ENCODE measurements at places on chromosomes 7 and 10.

GRCh38 chr10:74967911-74968666 is 141.7 kb downstream of the KAT6B start:
- peak; percentile 18 for DNase-seq

- no peak for DNase-seq
Measured at GRCh38 chr7:11760372-11760771, 71.6 kb downstream of the THSD7A start.

- no peak for DNase-seq
Measured at GRCh38 chr7:74372511-74373111, 81.1 kb upstream of the GTF2IRD1 start.

GRCh38 chr10:35216303-35216905 is 89.8 kb downstream of the CREM start:
- no peak for DNase-seq

DNA sequence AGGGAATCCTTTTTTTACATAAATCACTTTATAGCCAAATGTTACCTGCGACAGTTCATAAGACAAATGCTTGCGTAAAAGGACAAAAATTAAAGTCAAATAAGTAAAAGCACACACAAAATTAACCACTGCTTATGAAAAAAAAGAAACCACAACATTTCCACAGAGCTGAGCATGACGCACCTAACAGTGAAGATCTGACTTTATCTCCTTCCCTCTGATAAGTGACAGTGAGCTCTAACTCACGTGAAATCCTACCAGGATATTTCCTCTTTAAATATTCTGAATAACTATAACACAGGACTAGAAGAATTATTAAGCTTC is 225.5 kb downstream of the SFMBT2 start:
- no peak for DNase-seq

- no peak for DNase-seq
Measured at GRCh38 chr10:42544945-42545344, 93.4 kb downstream of the ZNF33B start.

Measured in central memory CD4-positive, alpha-beta T cell (primary cell).